ENCODE measurements at places on chromosomes 12 and 14. TPM values are rescaled to one million over a fixed set of nuclear protein-coding genes. Genes with fewer than 3 reads are reported as not detected.

DNA sequence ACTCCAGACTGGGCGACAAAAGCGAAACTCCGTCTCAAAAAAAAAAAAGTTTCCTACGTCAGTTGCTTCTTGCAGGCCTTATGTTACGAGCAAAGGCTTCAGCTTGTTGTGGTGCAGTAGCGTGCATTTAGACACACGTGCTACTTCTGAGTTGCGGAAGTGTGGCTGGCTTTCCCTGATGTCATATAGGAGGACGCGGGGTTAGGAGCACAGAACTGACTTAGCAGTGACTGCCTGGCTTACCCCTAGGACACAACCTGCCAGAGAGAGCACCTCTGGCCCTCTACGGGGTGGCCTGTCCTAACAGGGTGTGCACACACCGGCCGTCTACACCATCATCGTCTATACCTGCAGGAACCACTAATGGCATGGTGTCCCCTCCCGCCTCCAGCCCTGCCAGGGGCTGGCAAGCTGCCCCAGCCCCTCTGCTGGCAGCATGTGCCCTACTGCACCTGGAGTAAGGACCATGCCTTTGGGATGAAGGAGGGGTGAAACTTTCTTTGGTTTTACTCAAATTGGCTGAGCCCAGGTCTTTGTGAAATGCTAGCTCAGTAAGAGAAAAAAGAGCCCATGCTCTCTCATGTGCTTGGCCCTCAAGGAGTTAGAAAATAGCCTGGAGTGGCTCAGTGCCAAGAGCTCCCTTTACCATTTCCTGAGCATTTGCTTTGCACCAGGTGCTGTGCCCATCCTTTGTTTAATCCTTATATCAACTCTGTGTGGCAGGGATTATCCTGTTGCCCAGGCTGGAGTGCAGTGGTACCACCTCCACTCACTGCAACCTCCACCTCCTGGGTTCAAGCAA is 1.7 kb upstream of the GPR68 start:
- DNase-seq: no peak

- peak; percentile 22 for DNase-seq
Observed at GRCh38 chr12:120835657-120836056, 68.5 kb downstream of the SPPL3 start.

GRCh38 chr14:97618917-97619690 is 821.9 kb downstream of the VRK1 start:
- DNase-seq: no peak

TESPA1 gene
- 1.2 TPM for total RNA-seq

Measured in left lung (tissue), 14 donors.